Activated T-helper 1 cell treated with Interleukin-2 at 50 U/mL for 16 hours (primary cell): ENCODE measurements at places on chromosomes 12 and 14.

DNA sequence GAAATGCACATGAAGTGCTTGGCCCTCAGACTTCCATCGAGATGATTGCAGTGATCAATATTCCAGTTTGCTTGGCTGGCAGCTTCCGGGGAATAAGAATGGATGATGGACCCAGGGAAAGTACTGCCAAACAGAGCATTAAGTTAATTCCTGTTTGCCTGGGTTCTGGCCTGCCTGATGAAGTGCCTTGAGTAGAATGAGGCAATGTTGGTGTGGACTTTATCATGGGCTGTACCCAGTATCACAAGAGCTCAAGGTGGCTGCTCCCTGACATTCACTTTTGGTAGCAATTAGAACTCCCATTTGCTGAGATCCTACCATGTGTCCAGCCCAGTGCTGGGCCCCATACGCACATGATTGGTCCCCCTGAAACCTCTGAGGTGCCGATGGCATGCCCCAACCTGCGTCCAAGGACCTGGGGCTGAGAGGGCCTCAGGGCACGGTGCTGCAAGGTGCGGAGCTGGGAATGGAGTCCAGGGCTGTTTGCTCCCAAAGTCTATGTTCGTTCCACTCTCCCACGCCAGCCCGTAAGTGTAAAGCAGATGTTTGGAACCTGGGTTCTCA lies 80.7 kb downstream of the SLC25A47 start:
- DNase-seq: no peak

DNA sequence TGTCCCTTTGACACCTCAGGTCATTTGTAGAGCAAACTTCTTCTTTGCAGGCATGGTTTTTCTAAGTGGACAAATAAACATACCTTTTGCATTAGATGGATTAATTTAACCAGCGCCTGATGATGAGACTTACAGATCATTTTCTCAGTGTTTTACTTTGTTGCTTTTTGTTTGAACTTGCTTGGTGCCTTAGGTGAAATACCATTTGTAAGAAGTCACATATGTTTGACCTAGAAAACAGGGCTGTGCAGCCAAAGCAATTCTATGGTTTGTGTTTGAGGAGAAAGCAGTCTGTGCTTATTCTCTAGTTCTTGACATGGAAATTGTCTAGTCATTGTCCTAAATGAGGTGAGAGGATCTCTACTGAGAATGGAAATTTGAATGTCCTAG lies 111.1 kb downstream of the DIP2B start:
- DNase-seq: no peak

- no peak for DNase-seq
Observed at GRCh38 chr12:6460751-6461371, 9.0 kb downstream of the TAPBPL start.

DNA sequence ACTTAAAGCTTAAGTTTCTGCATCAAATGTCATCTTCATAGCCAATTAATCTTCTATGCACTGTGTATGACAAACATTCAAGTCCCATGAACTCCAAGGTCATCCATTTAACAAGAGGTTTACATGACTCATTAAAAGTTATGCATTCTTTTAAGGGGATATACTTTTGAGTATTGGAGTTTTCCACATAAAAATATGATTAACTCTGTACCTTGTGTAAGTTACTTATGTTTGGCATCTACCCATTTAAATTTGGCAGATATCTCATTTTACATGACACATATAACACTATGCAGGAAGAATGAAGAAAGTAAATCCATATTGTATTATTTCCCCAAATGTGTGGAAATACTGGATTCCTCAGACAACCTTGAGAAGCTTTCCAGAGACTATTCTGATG lies 240.2 kb downstream of the PAX9 start:
- no peak for DNase-seq

DNA sequence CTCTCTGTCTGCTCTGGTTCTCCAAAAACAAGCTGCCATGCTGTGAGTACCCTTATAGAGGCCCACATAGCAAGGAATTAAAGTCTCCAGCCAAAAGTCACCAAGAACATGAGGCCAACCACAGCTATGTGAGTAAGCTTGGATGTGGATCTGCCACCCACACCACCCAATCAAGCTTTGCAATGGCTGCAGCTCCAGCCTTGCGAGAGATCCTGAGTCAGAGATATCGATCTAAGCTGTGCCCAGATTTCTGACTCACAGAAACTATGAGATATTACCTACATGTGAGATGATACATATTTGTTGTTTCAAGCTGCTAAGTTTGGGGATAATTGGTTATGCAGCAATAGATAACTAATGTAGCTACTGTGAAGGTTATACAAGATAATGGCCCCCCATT lies 15.5 kb upstream of the TMEM233 start:
- no peak for DNase-seq

- no peak for DNase-seq
Observed at GRCh38 chr12:22656376-22656775, 31.4 kb downstream of the ETNK1 start.

- DNase-seq: no peak
Observed at GRCh38 chr12:130162267-130162666, at the start of gene FZD10. Gene FZD10 (plus strand): TSS chr12:130162464. CDS start chr12:130162943, 479 bp downstream.

GRCh38 chr12:98894412-98895085 lies 249.5 kb downstream of the APAF1 start:
- DNase-seq: no peak

- DNase-seq: no peak
Observed at GRCh38 chr12:52084491-52085231, 5.2 kb downstream of the SMIM41 start.

DNA sequence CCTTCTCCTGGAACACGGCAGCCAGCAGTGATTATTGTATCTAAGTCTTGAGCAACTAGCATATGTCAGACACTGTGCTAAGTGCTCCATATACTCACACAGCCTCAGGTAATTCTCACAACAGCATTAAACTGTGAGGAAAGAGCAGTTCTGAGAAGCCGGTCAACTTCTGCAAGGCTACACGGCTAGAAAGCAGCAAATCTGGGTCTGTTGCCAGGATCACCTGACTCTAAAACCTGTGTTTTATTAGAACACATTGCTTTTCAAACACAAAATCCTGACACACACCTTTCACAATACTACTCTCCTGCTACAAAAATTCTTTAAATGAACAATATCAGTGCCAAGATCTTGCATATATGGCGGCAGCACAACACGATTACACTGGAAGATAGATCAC lies 49.8 kb upstream of the CRACR2A start:
- DNase-seq: no peak

GRCh38 chr12:19596434-19597166 lies 157.3 kb downstream of the AEBP2 start:
- DNase-seq: no peak

GRCh38 chr12:50275556-50275955 lies 7.8 kb downstream of the LIMA1 start:
- DNase-seq: no peak

DNA sequence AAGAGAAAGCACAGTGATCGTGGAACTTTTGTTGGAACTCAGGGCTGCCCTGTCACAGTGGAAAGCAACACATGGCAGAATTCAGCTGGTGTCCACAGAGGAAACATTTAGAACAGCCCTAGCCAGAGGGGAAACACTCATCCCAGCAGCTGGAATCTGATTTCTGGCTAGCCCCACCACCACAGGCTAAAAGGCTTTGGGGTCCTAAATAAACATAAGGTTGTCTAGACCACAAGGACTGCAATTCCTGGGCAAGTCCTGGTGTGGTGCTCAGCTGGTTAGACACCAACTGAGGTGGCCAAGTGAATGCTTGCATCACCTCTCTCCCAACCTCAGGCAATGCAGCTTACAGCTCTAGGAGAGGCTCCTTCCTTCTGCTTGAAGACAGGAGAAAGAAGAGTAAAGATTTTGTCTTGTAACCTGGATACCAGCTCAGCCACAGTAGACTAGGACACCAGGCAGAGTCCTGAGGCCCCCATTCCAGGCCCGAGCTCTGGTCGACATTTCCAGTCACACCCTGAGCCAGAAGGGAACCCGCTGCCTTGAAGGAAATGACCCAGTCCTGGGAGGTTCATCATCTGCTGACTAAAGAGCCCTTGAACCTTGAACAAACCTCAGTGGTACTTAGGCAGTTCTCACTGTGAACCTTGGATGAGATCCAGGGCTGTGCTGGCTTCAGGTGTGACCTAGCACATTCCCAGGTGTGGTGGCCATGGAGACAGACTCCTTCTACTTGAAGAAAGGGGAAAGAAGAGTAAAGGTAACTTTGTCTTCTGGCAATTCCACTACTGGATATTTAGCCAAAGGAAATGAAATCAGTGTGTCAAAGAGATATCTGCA lies 85.4 kb upstream of the PLXNC1 start:
- no peak for DNase-seq

GRCh38 chr14:60506985-60507829 lies 1.7 kb upstream of the SIX6 start:
- DNase-seq: no peak

- DNase-seq: no peak
Observed at GRCh38 chr12:66115071-66115600, 15.4 kb downstream of the LLPH start.

DNA sequence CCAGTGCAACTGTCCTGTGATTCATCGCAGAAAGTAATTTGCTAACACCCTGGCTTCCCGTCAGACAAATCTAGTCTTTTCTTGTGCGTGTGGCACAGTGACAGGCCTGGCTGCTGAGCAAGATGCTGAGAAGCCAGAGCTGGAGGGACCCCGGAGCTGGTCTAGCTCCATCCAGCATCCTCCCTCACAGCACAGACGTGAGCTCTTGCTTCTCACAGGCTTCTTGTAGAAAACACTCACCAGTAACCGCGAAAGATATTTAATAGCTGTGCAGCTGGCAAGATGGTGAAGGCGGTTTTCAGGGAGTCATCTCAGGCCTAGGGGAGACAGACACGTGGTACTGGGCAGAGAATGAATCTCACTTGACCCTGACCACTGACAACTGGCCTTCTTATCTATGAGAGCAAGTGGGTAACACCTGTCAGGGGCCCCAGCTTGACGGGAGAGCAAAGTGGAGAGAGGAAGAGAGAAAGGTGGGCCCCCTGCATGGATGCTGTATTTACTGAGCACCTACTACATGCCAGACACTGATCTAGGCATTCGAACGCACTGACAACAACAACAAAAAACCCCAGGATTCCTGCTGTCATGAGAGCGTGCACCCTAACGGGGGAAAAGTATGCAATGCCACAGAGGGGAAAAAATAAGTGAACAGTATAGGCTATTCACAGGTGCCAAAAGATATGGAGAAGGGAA lies 63.3 kb downstream of the CCDC88C start:
- DNase-seq: no peak

DNA sequence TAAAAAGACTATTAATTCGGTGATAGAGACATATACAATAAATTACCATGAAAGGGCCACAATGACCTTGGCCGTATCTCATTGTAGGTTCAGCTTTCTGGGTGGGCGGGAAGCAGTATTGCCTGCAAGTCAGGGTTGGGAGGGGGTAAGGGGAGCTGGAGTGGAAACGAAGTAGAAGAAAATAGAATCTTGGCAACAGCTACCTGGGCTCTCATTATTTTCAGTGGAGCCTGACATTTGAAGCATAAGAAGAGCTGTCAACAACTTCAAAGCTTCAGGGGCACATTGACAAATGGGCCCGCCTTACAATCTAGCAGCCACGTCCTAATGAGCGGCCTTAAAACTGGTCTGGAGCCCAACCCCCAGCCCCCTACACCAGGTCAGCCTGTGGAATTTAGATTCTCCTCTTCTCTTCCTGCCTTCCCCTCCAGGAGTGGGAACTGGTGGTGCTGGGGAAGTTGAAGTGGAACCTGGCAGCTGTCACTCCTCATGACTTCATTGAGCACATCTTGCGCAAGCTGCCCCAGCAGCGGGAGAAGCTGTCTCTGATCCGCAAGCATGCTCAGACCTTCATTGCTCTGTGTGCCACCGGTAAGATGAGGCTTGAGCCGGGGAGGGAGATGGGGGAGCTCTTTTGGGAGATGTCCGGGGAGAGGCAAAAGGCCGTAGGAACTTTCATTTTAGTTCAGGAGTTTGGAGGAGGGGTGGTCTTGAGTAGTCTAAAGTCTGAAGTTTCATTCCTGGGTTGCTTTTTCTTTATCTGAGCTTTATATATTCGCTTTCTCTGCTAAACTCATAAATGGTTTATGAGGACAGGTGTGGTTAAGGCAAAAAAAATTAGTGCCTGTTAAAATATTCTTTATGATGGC lies 5.0 kb downstream of the CCND2 start:
- no peak for DNase-seq

DNA sequence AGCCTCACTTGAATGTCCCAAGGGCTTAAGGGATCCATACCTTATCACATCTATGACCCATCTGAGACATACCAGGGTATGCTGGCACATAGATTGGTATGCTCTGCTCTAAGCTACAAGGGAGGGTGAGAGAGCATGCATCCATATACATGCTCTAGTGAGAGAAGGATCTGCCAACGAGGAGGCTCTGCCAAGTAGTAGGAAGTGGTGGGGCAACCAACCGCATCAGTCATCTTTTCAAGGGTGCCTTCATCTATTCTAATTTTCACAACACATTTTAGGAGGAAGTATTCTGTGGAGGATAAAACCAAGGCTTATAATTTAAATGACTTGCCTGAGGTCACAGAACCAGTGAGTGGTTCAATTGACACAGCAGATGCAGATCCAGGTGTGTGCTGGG lies 6.6 kb upstream of the PPM1A start:
- no peak for DNase-seq

DNA sequence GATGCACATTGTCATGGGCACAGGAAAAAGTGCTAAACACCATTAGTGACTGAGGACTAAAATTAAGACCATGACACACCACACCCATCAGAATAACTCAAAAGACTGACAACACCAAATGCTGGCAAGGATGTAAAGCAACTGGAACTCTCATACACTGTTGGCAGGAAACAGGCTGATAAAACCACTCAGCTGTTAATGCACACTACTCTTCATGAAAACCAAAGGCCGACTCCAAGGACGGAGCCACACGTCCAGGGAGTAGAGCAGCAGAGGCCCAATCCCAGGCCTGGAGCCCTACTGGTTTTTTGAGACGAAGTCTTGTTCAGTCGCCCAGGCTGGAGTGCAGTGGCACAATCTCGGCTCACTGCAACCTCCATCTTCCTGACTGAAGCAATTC lies 6.4 kb downstream of the RAD52 start:
- DNase-seq: no peak

GRCh38 chr12:81797100-81797499 lies 38.0 kb upstream of the PPFIA2 start:
- no peak for DNase-seq

- no peak for DNase-seq
Observed at GRCh38 chr14:81209167-81209836, 11.5 kb downstream of the GTF2A1 start.

GRCh38 chr12:51434305-51434704 lies 9.7 kb downstream of the SLC4A8 start:
- no peak for DNase-seq

DNA sequence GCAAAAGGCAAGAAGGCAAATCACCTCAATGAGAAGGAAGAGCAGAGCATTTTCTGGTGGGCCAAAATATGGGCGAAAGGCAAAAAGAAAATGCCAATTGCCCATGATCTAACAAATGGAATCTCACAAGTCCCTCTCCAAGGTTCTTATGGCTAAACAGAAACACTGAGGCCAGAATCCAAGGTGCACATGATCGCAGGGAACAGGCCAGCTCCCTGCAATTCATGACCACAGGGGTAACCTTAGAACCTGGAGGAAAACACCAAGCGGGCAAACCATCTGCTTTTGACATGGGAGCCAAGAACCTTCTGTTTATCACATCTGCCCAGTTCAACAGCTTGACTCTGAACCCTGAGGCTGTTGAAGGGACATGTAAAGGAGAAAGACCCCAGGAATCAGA lies 60.0 kb downstream of the NT5DC3 start:
- DNase-seq: no peak
